Left colon (tissue), 2 donors: ENCODE measurements at places on chromosomes 5 and 9.

GRCh38 chr5:32839106-32839505, 128.0 kb downstream of the NPR3 start:
- no peak for DNase-seq

- no peak for DNase-seq
Observed at GRCh38 chr9:18490641-18491370, 16.9 kb downstream of the ADAMTSL1 start.

- no peak for DNase-seq
Observed at GRCh38 chr5:127649018-127649439, at the start of gene CTXN3. CTXN3 (plus strand) TSS chr5:127649082; CDS start chr5:127657522, 8,440 bp downstream.

GRCh38 chr5:135138116-135138850, 104.3 kb upstream of the PITX1 start:
- DNase-seq: no peak

DNA sequence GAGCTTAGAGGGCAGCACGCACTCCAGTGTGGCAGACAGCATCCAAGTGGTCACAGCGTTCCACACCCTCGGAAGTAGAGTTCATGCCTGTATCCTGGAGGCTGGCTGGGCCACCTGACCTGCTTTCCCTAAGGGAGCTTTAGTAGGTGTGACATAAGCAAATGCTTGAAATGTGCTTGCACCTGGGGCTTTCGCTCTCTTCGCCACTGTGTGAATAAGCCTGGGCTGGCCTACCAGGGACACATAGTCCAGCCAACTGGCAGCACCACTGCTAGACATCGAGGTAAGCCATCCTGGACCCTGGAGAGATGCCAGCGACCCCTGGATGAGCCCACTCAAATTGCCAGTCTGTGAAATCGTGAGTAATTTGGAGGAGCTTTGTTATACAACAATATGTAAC, 24.9 kb upstream of the IRX4 start:
- no peak for DNase-seq

DNA sequence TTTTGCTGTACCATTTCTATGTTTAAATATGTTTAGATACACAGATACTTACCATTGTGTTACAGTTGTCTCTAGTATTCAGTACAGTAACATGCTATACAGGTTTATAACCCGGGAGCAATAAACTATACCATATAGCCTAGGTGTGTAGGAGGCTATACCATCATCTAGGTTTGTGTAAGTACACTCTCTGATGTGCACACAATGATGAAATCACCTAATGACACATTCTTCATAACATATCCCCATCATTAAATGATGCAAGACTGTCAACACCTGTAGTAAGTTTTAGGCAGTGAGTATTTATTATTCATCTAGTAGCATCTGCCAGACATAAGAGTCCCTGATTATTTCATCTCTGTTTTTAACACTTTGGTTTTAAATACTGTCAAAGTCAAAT, 7.3 kb upstream of the DHFR start:
- DNase-seq: no peak

- DNase-seq: no peak
Observed at GRCh38 chr5:73620334-73620687, 5.7 kb upstream of the ARHGEF28 start.

GRCh38 chr5:95358848-95359247, 32.3 kb upstream of the FAM81B start:
- no peak for DNase-seq

- no peak for DNase-seq
Observed at GRCh38 chr5:110351430-110351829, 375.0 kb downstream of the TMEM232 start.

DNA sequence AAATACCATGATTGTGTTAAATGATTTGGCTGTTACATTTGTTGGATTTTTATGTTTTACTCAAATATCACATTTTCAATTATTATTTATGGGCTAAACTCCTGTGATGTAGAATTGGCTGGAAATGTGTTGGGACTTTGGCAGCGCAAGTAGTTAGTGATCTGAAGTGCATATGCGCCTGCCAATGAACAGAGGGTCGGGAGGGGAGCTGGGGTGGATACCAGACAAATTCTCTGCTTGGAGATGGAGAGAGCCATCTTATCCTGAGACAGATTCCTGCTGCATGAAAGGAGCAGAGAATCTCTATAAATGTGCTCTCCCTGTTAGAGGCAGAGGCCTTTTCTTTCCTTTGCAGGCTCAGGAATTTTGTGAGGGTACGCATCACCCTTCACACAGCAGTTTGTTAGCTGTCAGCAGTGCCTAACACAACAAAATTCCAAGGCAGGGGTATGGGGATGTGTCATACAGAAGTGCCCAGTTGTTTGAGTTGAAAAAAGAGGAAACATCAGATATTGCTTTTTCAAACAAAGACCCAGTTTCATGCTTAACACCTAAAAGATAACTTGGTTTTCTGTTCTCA, 489.1 kb downstream of the CSNK1G3 start:
- DNase-seq: no peak

GRCh38 chr5:76942581-76942980, 10.3 kb upstream of the CRHBP start:
- DNase-seq: no peak

GRCh38 chr5:103027267-103027666, 92.7 kb downstream of the GIN1 start:
- no peak for DNase-seq

GRCh38 chr5:34005681-34006080, 2.2 kb downstream of the AMACR start:
- DNase-seq: no peak

DNA sequence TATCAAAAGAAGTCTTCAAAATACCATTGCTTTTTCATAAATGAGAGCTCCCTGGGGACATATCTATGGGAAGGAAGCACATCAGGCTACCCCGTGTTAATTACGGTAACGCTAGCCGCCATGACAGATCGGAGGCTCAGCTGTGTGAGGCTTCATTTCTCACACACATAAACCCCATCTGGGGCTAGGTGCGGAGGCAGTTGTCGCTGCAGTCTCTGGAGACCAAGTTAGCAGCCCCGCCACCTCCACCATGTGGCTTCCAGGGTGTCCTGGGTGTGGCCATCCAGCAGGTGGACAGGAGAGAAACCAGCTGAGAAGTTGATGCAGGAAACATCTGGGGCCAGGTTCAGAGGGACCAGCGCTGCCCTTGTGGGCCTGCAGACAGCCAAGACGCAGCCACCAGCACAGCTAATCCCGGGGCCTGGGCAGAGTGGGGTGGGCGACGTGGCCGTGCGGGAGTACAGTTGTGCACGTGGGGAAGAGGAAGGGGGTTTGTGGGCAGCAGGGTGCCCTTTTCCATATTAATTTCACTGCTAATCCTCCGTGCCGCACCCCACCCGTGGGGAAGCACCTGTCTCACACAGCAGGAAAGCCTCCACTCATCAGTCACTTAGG, 426.5 kb downstream of the IRX1 start:
- DNase-seq: no peak

- peak; percentile 81 for DNase-seq
Observed at GRCh38 chr9:128341435-128341849, 1.1 kb downstream of the SLC27A4 start.

DNA sequence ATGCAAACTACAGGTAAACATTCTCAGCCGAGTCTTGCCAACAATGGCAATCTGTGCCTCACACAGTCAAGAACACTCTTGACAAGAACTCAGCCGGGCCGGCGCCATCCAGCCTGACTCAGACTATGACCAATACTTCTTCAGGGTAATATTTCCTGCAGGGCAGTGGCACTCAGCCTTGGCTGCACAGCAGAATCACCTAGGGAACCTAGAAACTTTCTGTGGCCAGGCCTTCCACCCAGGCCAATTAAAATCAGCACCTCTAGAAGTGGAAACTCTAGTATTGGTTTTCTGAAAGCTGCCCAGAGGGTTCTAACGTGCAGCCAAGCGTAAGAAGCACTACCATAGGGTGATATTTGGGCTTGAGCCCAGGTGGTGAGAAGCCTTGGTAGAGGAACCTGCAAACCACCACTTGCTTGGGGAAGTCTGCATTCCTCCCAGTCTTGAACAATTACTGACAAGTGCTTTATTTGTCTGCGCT, 120.6 kb downstream of the TTLL11 start:
- peak; percentile 77 for DNase-seq

DNA sequence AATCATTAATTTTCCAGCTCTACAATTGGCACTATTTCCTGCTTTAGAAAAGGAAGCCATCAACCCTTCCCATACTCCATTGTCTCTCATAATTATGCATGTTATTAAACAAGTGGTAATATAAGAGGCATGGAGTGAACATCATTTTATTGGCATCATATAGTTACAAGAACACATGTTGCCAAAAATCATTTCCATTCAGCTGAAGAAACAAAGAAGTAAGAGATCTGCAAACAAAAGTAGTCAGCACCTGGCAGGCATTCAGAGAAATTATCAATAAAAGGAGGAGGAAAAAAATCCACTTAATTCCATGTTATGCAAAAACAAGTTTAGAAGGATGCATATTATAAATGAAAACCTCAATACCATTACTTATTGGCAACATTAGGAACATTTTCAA, 1208.2 kb upstream of the C9orf72 start:
- DNase-seq: no peak

DNA sequence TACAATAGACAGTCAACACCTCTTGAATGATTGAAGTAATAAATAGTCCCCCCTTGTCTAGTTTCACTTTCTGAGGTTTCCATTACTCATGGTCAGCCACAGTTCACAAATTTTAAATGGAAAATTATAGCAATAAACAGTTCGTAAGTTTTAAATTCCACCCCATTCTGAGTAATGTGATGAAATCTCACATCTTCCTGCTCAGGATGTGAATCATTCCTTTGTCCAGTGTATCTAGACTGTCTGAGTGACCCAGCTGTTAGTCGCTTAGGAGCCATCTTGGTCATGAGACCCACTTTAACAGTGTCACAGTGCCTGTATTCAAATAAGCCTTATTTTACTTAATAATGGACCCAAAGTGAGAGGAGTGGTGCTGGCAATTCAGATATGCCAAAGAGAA, 311.6 kb upstream of the PRR16 start:
- DNase-seq: no peak

GRCh38 chr5:141484641-141485311, at the start of gene PCDHGC4:
PCDHGC4 (plus strand) TSS chr5:141485030; CDS start chr5:141485174, 144 bp downstream.
- no peak for DNase-seq

GRCh38 chr9:118618084-118618483, 751.2 kb downstream of the BRINP1 start:
- DNase-seq: no peak

DNA sequence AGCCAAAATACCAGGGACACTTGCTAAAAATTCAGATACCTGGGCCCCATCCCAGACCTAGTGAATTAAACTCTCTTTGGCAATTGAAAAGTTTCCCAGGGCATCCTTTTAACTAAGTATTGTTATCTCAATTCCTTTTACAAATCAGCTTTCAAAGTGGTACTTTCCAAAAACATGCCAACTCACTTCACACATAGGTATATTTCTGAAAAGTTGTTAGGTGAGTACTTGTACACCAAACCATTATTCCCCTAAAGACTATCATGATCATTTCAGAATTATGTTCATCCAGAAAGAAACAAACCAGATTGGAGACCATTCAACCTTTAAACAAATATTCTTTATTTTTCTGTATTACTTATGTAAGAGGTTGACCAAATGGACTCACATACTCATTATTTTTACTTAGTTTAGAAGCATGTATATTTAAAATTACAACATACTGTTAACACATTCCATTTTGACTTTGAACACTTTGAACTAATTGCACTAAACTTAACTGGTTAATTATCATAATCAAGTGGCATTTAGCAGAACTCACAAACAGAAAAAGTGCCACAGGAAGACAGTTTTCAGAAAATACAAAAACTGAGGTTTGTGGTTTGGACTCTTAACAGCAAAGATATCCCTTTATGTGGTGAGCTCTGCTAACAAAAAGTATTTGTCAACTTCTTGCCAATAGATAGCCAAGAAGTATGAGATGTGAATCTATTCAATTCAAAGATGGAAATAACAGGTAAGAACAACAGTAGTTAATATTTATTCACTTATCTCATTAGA, 40.7 kb downstream of the KIAA0825 start:
- no peak for DNase-seq

DNA sequence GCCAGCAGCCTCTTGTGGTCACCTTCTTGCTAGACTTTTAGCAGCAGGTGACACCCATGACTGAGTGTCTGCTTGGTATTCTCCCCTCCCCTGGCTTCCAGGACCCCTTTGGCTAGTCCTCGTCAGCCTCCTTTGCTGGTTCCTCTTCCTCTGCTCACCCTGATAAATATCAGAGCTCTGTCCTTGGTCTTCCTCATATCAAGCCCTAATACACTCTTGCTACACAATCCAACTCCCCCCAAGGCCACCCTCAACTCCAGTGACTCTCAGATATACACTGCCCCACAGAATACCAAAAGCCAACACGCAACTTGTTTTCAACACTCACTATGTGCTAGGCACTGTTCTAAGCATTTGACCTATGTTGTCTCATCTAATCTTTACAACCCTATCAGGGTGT, 30.3 kb upstream of the LCP2 start:
- DNase-seq: no peak

DNA sequence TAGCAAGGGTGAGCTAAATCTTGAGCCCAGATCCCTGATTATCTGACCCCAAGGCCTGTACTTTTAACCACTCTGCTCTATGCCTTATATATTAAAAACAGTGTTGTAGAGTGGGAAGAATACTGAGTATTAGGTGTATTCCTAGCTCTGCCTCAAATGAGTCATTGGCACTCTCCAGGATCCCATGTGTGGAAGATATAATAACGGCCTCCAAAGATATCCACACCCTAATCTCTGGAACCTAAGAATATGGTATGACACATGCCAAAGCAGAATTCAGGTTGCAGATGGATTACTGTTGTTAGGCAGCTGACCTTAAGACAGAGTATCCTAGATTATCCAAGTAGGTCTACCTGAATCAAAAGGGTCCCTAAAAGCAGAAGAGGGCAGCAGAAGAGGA, 110.8 kb downstream of the ADRB2 start:
- DNase-seq: no peak

DNA sequence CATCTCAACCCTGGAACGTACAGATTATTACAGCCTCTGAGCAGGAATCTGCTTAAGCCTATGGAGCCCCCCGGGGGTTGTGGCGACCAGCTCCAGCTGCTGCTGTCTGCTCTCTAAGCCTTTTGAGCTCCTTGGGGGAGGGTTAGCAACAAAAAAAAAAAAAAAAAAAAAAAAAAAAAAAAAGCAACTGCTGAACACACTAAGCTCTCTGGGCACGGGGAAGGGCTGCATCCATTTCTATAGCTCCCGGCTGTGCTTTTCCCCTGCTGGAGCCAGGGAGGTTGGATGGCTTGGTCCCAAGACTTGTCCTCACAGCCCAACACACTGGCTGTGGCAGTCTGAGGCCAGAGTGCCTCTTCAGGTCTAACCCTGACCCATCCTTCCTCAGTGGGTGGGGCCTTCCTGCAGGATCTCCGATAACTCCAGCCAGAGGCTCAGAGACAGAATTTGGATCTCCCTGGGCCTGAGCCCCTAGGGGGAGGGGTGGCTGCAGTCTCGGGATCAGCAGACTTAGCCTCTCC, 82.1 kb downstream of the FBN2 start:
- DNase-seq: no peak

DNA sequence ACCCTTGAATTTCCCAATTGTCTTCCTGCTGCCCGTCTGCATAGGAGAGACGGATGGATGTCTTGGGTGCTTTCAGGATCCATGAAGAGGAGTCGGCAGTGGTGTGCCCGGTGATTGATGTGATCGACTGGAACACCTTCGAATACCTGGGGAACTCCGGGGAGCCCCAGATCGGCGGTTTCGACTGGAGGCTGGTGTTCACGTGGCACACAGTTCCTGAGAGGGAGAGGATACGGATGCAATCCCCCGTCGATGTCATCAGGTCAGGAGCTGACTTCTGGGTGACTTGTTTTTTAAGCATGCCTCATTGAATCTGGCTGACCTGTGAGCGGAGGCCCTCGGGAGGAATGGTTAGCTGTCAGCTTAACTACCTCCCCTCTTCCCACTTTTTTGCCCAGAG, 24.2 kb downstream of the GALNT12 start:
- DNase-seq: no peak

GRCh38 chr9:104206766-104207165, 112.7 kb downstream of the SMC2 start:
- DNase-seq: peak; percentile 14
